ENCODE measurements at places on chromosomes 11 and 22.

- DNase-seq, result no peak
Observed at GRCh38 chr22:46472722-46473016, 64.8 kb downstream of the CELSR1 start.

DNA sequence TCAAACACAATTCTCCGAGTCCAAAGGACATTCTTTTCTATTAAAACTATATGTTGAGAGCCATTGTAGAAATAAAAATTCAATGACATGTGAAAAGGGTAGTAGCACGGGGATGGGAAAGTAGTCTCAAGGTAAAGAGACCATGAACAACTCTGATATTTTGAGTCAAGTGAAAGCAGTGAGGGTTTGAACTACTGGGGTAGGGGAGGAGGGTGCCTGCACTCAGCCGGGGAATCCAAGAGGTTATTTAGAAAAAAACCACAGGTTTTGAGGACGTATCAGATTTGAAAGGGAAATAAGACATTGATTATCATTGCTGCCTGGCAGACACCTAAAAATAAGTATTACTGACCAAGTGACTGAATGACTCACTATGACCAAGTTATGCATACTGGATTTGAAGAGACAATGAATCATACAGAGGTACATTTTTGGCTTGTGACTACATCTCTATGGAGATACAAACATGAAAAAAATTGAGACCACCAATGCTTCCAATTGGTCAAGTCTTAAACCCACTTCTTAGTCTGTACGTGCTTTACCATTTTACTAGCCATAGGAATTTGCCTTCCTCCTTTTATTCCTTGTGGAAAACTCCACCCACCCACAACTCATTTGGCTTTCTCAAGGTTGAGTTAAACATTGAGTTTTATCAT is 2.2 kb upstream of the OR52H1 start:
- no peak for DNase-seq

- DNase-seq, result no peak
Observed at GRCh38 chr11:4662876-4663275, 19.1 kb downstream of the OR51E1 start.

DNA sequence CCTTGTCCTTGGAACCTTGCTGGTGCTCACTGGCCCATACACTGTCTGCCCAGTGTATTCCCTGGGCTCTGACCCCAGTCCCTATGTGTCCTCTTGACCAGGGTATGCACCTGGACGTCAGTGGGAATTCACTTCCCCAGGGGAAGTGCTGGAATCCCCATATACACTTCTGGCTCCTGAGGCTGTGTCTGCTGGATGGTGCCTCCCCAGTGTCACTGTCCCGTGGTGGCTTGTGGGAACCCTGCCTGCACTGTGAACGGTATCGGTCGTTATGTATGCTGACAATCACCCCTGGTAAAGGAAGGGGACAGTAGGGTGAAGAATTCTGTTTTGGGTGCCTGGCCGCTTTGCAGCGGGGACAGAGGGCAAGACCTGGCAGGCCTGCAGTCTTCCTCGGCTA is 95.9 kb downstream of the RRM1 start:
- no peak for DNase-seq

GRCh38 chr22:37501610-37502341 is 15.6 kb upstream of the MFNG start:
- no peak for DNase-seq

- no peak for DNase-seq
Observed at GRCh38 chr11:74085542-74085892, 76.6 kb upstream of the UCP3 start.

- DNase-seq, result no peak
Observed at GRCh38 chr11:7600205-7600775, 73.0 kb downstream of the CYB5R2 start.

- DNase-seq, result no peak
Observed at GRCh38 chr11:119223856-119224255, 17.7 kb downstream of the CBL start.

GRCh38 chr22:30028731-30029130 is 51.5 kb upstream of the HORMAD2 start:
- DNase-seq, result no peak

- no peak for DNase-seq
Observed at GRCh38 chr11:61679296-61679695, 895 bp upstream of the DAGLA start.

- DNase-seq, result no peak
Observed at GRCh38 chr22:24008381-24009226, 2.5 kb upstream of the CABIN1 start.

DNA sequence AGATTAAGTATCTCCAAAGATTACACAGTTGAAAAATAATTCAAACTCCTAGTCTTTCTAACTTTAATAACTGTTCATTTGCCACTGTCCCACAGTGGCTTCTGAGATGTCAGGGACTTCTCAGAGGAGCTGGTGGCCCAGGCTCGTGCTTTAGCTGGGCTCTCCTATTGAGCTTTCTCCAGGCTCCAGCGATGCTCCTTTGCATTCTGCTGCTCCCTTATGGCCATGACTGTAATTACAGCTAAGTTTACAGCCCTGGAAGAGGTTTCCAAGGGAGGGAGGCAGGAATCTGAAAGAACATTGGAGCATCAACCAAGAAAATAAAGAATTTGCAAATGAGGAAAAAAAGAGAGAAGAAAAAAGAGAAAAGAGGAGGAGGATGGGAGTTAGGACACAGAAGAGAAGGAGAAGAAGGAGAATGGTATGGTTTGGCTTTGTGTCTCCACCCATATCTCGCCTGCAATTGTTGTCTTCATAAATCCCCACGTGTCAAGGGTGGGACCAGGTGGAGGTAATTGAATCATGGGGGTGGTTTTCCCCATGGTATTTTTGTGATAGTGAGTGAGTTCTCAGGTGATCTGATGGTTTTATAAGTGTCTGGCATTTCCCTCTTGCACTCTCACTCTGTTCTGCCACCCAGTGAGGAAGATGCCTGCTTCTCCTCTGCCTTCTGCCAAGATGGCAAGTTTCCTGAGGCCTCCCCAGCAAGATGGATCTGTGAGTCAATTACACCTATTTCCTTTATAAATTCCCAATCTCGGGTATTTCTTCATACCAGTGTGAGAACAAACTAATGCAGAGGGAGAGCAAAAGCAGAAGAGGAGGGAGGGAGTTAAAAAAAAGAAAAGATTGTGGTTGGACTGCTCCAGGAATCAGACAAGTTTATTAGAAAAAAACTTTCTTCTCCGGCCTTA is 857.0 kb downstream of the KCNA4 start:
- DNase-seq, result no peak

DNA sequence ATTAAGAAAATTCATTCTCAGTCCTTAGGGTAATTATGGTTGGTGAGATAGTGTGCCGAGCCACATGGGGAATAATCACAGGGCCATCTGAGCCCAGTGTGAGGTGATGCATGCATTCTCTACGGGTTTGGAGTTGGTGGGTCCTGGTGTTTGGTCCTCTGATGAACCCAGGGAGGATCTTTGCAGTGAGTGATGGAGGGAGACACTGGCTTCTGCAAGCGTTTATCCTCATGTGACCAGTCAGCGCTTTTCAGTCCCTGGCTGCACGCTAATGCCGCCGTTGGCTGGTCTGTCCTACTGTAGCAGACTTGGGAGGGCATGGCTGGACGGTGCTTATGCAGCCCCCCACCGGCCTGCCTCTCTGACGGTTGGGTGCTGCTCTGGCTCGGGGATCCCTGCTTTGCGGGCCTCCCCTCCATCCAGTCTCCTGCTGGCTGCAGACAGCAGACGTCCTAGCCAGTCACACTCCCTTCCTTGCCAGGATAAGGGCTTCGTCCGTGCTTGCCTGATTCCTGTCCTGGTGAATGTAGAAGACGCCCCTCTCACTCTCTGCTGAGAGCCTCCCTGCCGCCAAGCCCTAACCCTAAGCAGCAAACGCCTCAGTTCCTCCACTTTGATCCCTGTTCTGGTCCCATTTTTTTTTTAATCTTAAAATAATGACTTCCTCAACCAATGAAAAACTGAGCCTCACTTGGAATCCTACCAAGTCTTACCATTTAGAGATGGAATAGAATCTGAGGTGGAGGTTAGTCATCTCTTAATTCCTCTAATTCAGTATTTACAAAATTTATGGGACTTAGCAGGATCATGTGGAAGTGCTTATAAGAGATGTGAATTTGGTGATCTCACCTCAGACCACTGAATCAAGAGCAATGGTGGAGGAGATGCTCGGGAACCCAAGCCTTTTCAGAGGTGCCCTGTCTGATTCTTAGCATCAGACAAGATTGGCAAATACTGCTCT is 143.7 kb upstream of the SORL1-AS1 start:
- DNase-seq, result no peak

- no peak for DNase-seq
Observed at GRCh38 chr11:17743808-17744119, 9.2 kb downstream of the KCNC1 start.

DNA sequence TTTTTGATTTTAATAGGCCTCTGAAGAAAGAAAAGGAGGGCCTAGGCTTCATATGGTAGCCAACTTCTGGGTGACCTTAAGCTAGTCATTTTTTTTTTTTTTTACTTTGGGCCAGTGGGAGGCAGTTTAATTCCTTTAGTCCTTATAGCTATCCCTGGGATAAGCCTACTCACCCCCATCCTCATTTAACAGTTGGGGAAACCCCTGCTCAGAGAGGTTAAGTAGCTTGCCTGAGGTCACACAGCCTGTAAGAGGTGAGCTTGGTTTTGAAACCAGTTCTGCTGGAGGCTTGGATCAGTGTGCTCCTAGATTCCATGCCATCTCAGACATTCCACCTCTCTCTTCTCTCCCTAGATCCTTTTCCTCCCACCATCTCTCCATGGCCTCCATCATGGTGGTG is 86.4 kb downstream of the MYO18B start:
- DNase-seq, result no peak

- DNase-seq, result no peak
Observed at GRCh38 chr22:17795661-17796548, 21.6 kb upstream of the BID start.

GRCh38 chr22:20013382-20013871 is 3.2 kb downstream of the ARVCF start:
- DNase-seq, result no peak

DNA sequence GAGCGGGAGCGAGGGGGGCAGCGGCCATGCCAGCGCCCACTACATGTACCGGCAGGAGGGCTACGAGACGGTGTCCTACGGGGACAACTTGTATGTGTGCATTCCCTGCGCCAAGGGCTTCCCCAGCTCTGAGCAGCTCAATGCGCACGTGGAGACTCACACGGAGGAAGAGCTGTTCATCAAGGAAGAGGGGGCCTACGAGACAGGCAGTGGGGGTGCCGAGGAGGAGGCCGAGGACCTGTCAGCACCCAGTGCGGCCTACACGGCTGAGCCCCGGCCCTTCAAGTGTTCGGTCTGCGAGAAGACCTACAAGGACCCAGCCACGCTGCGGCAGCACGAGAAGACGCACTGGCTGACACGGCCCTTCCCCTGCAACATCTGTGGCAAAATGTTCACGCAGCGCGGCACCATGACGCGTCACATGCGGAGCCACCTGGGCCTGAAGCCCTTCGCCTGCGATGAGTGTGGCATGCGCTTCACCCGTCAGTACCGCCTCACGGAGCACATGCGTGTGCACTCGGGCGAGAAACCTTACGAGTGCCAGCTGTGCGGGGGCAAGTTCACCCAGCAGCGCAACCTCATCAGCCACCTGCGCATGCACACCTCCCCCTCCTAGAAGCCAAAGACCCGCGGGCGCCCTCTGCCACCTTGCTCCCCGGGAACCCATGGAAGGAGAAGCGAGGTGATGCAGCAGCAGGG is 20.9 kb upstream of the TMEM191C start:
- DNase-seq, result no peak

- no peak for DNase-seq
Observed at GRCh38 chr22:44586351-44586990, 88.4 kb upstream of the RTL6 start.

GRCh38 chr22:29907753-29908515 is 25.0 kb downstream of the MTMR3 start:
- peak; percentile 4 for DNase-seq

- no peak for DNase-seq
Observed at GRCh38 chr11:64694821-64695365, 28.1 kb downstream of the NRXN2 start.

DNA sequence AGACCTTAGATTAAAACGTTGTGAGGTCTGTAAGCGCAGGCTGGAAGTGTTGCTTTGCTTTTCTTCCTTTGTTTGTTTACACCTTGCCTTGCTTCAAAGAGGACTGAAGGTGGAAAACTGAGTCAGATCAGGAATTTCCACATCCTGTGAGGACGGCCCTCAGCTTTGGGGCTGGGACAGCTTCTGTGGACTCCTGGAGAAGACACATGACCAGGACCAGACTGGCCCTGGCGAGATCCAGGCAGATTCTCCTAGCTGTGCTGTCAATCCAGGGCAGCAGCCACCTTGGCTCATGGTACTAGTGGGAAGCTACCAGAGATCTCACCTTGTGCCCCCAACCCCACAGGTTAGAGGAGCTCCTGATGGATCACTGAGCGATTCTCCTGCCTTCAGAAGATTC is 1461.9 kb downstream of the TBC1D22A start:
- no peak for DNase-seq

DNA sequence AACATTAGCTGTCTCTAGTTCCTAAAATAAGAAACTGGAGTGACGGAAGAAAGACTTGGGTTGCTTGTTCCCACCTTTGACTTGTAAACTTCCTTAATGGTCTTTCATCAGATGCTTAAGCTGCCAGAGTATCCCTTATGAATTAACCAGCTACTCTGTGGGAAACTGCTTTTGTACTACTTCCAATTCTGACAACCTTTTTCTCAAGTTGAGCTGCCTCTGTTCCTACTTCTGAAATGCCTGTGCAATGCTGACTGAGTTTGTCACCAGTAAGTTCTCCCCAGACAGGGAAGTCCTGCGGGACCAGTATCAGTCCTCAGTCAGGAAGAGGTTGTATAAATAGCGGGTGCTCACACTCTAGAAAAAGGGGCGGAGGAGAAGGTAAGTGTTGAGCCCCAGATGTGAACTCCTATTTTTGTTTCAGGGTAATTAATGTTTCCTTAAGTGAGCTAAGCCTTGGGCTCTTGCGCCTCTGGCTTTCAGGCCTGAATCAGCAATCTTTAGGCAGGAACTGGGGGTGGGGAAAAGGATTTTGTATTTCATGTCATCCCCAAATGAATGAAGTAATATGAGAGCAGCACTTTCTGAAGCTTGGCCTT is 67.2 kb downstream of the CECR2 start:
- no peak for DNase-seq

DNA sequence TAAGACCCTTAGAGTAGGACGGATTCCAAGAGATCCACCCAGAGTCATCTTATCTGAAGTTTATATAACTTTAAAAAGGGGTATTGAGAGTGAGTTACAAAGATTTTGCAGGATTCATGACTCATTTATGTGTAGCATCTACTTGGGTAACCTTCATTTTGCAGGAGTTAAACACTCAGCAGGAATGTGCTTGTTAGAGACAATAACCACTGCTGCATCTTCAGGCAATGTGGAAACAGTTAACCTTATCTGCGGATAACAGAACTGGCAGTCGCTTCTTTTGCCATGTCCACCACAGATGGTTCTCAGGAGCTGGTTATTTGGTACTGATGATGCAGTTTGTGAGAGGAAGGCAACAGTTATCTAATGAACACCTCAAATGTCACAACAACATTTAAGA is 417.9 kb upstream of the DDI1 start:
- DNase-seq, result no peak

DNA sequence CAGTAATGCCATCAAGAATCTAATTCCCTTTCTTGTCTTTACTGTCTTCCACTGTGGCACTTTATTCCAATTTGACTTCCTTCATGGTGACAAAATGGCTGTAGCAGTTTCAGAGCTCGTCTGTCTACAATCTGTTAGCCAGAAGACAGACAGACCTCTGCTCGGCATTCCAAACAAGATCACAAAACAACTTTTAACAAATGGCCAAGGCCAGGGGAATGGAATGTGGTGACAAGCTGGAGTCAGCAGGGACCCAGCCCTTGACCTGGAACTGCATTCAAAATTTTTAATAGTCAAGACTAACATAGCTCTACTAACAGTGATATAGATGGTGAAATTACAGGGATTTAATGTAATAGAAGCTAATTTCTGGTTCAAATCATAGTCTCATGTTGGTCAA is 637.2 kb downstream of the ETS1 start:
- no peak for DNase-seq

All from stimulated activated CD4-positive, alpha-beta T cell treated with anti-CD3 and anti-CD28 coated beads, Interleukin-1b, Interleukin-23, amount 100 ng/mL, for 4 hours (primary cell).